ENCODE measurements at places on chromosomes 3 and 15. TPM values are rescaled to one million over a fixed set of nuclear protein-coding genes. Genes with fewer than 3 reads are reported as not detected.

RTP1 gene
- total RNA-seq = not detected

PTX3 gene
- total RNA-seq = 0.20 TPM

TGM5 gene
- not detected for total RNA-seq

SLITRK3 gene
- total RNA-seq = not detected

PLCH1 gene
- 0.12 TPM for total RNA-seq

TRH gene
- total RNA-seq = not detected

SLC12A1 gene
- not detected for total RNA-seq

TMEM212 gene
- not detected for total RNA-seq

SCAMP5 gene
- total RNA-seq = 1.3 TPM

NTRK3 gene
- total RNA-seq = not detected

CLCN2 gene
- total RNA-seq = 4.7 TPM

ABHD6 gene
- total RNA-seq = 3.9 TPM

DNA sequence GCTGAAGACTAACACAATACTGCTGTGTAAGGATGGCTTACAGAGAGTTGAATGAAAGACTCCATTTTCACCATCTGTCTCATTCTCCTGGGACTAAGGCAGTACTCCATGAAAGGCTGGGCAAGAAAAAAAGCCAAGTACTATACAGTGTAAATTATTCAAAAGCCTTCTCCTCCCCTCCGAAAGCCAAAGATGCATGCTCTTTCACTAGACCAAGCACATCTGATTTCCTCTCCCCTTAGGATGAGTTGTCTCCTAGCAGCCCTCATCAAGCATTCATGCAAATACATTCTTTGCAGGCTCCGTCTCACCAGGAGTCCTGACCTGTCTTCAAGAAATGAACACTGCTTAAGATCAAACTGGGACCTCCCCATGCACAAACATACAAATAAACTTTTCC, 133.5 kb upstream of the THBS1 start:
- no peak for DNase-seq
- H3K27me3 ChIP-seq = peaks cover 4% of the 10 kb centered on the region
- H3K4me1 ChIP-seq = no peaks in the 10 kb centered on the region

- no peak overlapping the region for H3K27ac ChIP-seq
- peaks cover 29% of the 10 kb centered on the region for H3K36me3 ChIP-seq
- H3K27me3 ChIP-seq = no peaks in the 10 kb centered on the region
- no peak for DNase-seq
Observed at GRCh38 chr15:51004103-51004551, 90.6 kb downstream of the TNFAIP8L3 start.

DNA sequence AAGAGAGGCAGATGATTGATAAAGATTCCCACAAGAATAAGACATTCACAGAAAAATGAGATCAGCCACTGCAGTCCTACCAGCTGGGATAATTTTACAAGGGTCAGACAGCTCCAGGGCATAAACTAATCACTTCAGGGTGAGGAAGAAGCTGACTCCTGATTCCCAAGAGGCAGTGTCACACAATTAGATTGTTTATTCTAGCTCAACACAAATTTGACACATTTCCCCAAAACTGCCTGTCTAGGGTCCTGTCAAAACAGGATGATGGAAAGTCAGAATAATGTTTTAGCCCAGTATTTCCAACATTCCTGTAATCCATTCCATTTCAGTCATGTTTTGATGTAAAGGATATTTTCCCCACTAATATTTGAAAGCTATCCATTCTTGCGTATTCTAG, 110.8 kb downstream of the TNIK start:
- H3K4me1 ChIP-seq = no peaks in the 10 kb centered on the region
- no peaks in the 10 kb centered on the region for H3K27me3 ChIP-seq
- no peak for DNase-seq
- H3K36me3 ChIP-seq = peaks cover 4% of the 10 kb centered on the region
- no peak overlapping the region for H3K4me3 ChIP-seq

DNA sequence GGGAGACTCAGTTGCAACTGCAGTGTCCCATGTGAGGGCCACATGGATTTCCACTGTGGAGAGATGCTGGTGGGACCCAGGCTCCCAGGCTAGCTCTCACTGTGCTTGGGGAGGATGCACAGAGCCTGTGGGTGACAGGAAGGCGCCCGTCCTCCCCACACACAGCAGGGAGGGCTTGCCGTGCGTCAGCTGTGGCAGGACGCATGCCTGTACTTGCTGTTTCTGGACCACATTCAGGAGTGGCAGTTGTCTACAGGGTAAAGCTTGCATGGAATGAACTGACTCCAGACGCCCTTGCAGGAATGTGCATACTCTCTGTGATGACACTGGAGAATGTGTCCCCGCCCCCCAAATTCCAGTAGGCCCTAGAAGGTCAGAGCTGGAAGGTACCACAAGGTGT, 63.8 kb upstream of the SNRPA1 start:
- H3K4me3 ChIP-seq = no peak overlapping the region
- no peaks in the 10 kb centered on the region for H3K4me1 ChIP-seq
- DNase-seq = no peak
- no peak overlapping the region for H3K27ac ChIP-seq

- H3K27me3 ChIP-seq = no peaks in the 10 kb centered on the region
- H3K27ac ChIP-seq = no peak overlapping the region
- no peaks in the 10 kb centered on the region for H3K36me3 ChIP-seq
- H3K4me3 ChIP-seq = no peak overlapping the region
- DNase-seq = no peak
Observed at GRCh38 chr3:72517921-72518424, 330.3 kb downstream of the SHQ1 start.

DNA sequence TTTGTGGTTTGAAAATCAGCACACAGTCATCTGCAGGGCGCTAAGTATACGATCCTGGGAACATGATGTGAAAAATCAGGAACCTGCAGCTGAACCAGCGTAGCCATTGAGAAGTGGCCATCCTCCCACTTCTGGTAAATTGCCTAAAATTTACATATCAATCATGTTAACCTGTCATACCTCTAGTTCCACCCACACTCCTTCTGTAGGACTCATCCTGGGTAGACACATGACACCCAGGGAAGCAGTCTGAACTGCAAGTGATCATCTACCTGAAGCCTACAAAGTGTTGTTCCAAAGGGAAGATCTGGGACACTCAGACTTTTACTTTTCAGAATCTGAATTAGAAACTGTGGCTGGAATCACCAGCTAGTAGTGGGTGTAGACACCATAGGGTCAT, 5.5 kb upstream of the PSMD6 start:
- H3K36me3 ChIP-seq = no peaks in the 10 kb centered on the region
- H3K4me1 ChIP-seq = peaks cover 12% of the 10 kb centered on the region
- no peak overlapping the region for H3K27ac ChIP-seq
- DNase-seq = no peak
- peaks cover 19% of the 10 kb centered on the region for H3K27me3 ChIP-seq

DNA sequence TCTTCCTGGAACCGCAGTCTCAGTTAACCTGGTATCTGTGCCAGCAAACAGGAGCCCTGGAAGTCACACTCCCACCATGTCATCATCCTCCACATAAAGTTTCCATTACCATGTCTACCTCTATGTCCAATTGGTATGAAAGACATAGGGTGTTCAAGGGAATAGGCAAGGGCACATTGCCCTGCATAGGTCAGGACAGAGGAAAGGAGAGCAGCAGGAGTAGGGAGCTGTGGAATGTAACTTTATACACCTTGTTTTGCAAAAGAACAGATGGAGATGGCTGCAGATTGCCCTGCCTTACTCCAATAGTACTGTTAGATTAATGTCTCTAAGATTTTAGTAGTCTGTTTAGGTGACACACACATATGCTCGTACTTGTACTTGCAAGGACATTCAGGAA, 1056.4 kb downstream of the NTRK3 start:
- no peak for DNase-seq
- H3K4me1 ChIP-seq = no peaks in the 10 kb centered on the region
- no peak overlapping the region for H3K27ac ChIP-seq

- no peak for DNase-seq
- no peaks in the 10 kb centered on the region for H3K36me3 ChIP-seq
- H3K4me3 ChIP-seq = no peak overlapping the region
Observed at GRCh38 chr15:34613301-34613700, 29.9 kb upstream of the GOLGA8B start.

DNA sequence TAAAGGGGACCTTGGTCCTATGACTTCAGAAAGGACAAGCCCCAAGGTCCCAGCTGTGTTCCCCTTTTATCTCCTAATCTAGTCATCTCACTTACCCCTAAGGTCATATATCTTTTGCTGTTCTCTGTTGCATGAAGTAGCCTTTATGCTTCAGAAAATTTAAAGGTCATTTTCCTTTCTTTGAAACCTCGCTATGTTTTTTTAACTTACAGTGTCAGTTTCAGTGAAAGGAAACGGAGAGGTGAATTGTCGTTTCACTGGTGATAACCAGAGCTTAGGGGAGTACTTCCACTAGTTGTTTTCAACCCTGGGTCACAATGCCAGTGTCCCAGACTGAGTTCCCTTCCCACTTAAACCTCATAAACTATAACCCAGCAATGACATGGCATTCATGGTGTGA, 357.4 kb downstream of the GAP43 start:
- H3K4me1 ChIP-seq = no peaks in the 10 kb centered on the region
- no peak for DNase-seq
- H3K36me3 ChIP-seq = no peaks in the 10 kb centered on the region
- no peaks in the 10 kb centered on the region for H3K27me3 ChIP-seq

DNA sequence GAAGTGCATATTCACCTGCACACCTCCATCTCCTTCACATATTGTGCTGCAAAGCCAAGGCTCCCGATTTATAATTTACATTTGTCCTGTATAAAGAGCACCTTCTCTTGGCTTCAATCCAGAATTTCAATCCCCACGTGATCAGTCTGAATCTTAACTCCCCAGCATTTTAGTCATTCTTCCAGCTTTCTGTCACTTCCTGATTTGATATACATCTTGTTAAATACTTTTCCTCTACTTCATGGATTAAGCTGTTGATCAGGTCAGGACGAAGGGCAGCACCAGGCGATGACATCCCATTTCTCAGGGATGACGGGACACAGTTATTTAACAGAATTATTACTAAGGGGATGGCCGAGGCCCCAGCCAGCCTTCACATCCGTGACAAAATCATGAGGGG, 212.5 kb downstream of the EPHB1 start:
- no peak overlapping the region for H3K4me3 ChIP-seq
- H3K4me1 ChIP-seq = no peaks in the 10 kb centered on the region
- no peaks in the 10 kb centered on the region for H3K36me3 ChIP-seq
- DNase-seq = no peak
- H3K27ac ChIP-seq = no peak overlapping the region

- H3K27ac ChIP-seq = no peak overlapping the region
- no peaks in the 10 kb centered on the region for H3K4me1 ChIP-seq
- H3K36me3 ChIP-seq = peaks cover 36% of the 10 kb centered on the region
- no peaks in the 10 kb centered on the region for H3K27me3 ChIP-seq
- DNase-seq = no peak
Observed at GRCh38 chr3:4417449-4417848, 49.6 kb downstream of the SUMF1 start.

DNA sequence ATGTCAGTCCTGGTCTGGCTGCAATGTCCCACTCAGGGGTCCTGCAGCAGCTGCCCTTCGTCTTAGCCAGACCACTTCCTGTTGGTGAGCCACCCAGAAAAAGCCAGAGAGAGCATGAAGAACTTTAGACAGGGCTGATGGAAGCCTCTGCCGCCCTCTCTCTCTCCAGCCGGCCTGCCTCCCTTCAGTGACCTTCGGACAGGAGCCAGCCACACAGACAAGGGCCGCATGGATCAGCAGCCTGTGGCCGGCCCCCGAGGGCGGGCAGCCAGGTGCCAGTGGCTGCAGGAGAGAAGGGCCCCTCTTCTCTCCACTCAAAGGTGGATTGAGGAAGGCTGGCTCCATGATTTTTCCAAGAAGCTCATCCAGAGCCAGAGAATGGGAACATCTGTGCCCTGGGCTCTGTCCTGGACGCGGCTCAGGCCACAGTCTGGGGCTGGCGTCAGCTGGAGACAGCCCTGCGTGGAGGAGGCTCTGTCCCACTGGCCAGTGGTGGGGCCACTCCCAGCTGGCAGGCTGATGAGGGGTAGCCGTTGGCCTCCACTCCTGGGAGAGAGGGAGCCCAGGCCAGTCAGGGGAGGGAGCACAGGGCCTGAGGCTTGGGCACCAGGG, 42.9 kb downstream of the ISG20 start:
- H3K4me3 ChIP-seq = no peak overlapping the region
- DNase-seq = no peak
- no peak overlapping the region for H3K27ac ChIP-seq
- H3K4me1 ChIP-seq = no peaks in the 10 kb centered on the region

DNA sequence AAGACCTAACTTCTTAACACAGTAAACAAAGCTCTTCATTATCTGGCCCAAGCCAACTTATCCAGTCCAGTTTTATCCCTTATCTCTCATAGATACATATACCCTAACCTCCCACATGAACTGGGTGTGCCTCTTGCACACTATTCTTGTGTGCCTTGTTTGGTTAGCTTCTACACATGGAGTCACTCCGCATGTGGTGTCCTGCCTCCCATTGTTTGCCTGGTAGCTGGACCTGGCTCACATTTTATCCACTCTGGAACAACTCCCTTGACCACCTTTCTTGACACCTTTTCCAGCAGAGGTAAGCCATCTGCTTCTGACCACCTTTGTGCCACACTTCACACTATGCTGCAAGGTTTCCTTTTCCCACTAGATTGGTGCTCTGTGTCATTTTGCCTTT, 15.2 kb downstream of the TIPARP start:
- no peak overlapping the region for H3K27ac ChIP-seq
- DNase-seq = no peak
- H3K36me3 ChIP-seq = peaks cover 18% of the 10 kb centered on the region
- H3K4me1 ChIP-seq = peaks cover 56% of the 10 kb centered on the region
- H3K4me3 ChIP-seq = peak overlapping the region; percentile 38

DNA sequence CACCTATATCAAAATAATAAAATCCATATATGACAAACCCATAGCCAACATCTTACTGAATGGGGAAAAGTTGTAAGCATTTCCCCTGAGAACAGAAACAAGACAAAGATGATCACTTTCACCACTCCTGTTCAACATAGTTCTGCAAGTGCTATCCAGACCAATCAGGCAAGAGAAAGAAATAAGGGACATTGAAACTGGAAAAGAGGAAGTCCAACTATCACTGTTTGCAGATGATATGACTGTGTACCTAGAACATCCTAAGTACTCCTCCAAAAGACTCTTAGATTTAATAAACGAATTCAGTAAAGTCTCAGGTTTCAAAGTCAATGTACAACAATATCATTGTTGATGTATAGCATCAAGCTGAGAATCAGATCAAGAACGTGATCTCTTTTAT, 35.6 kb upstream of the FGF7 start:
- no peaks in the 10 kb centered on the region for H3K4me1 ChIP-seq
- H3K4me3 ChIP-seq = no peak overlapping the region
- no peaks in the 10 kb centered on the region for H3K36me3 ChIP-seq
- no peak overlapping the region for H3K27ac ChIP-seq
- peaks cover 5% of the 10 kb centered on the region for H3K27me3 ChIP-seq

GRCh38 chr3:18080198-18080689, 337.8 kb upstream of the TBC1D5 start:
- H3K36me3 ChIP-seq = no peaks in the 10 kb centered on the region
- H3K27ac ChIP-seq = no peak overlapping the region
- DNase-seq = no peak
- peaks cover 2% of the 10 kb centered on the region for H3K27me3 ChIP-seq

DNA sequence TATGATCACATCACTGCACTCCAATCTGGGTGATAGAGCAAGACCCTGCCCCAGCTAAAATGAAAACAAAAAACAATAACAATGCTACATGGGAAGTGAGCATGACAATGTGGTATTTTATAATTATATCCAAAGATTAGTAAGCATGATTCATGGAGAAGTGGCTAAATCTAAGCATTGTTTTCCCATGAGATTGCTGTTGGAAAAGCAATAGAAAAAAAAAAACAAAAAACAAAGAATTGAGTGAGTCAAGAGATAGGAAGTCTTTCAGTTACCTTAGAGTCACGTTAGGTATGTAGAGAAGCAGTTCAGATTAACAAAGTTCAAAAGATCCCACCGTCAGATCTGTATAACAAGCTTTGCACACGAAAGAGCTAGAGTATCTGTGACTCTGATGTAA, 210.3 kb upstream of the CNTN6 start:
- no peaks in the 10 kb centered on the region for H3K36me3 ChIP-seq
- H3K27ac ChIP-seq = no peak overlapping the region
- H3K27me3 ChIP-seq = no peaks in the 10 kb centered on the region
- no peaks in the 10 kb centered on the region for H3K4me1 ChIP-seq
- no peak for DNase-seq
- no peak overlapping the region for H3K4me3 ChIP-seq

Measured in CD4-positive, CD25-positive, alpha-beta regulatory T cell (primary cell).